Stimulated activated CD4-positive, alpha-beta T cell treated with anti-CD3 and anti-CD28 coated beads, TNF-alpha, amount 100 ng/mL, for 4 hours (primary cell): ENCODE measurements at places on chromosomes 11 and 22.

- no peak for DNase-seq
Measured at GRCh38 chr11:26753723-26754504, 32.1 kb upstream of the SLC5A12 start.

- DNase-seq, result no peak
Measured at GRCh38 chr11:118263695-118264568, at the start of gene MPZL2. Gene MPZL2 (minus strand): TSS chr11:118264297. CDS start chr11:118264153, 144 bp downstream.

- DNase-seq, result no peak
Measured at GRCh38 chr11:95095858-95096587, 6.4 kb downstream of the ENDOD1 start.

DNA sequence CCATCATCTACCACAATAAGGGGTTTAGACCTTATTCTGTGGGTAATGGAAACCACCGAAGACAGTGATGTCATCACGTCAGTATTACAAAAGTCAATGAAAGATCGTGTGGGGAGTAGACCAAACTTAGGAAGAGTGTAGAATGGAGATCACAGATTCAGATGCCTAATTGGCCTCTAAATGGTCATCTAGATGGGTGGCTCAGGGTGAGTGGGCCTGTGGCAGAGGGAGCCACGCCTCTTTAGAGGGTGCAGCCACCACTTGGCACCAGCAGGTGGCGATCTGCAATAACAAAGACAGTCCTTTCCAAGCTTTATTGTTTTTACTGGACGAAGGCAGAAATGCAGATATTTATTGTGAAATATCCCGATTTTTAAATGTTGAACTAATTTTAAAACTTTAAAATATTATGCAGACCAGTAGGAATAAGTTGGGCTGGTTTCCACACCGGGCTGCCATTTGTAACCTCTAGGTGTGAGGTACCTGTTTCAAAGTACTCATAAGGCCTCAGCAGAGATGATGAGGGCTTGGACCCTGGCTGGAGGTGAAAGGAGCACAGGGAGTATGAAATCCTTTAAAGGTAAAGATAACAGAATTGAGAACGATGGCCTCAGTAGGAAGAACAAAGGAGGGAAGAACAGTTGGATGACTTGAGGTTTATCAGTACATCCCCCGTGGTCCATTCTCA, 222.0 kb downstream of the DBX1 start:
- DNase-seq, result no peak

DNA sequence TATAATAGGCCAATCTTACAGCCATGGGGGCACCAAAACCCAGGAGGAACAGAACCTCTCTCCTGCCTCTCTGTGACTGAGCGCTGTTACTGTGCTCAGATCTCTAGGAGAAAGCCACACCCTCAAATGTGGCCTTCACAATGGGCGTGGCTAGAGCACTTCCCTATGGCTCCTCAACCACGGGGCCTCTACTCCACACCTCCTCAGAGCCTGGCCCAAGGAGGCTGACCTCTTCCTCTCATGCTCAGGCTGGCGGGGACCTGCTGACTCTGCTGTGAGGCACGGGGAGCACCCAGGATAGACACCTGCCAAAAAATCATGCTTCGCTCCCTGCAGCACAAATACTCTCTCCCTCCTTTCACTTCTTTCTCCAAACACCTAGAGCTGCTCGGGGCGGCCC, 41.0 kb downstream of the C11orf58 start:
- no peak for DNase-seq

GRCh38 chr22:19383292-19383691, 48.2 kb downstream of the HIRA start:
- DNase-seq, result no peak

GRCh38 chr11:8062781-8063257, 18.2 kb upstream of the TUB start:
- DNase-seq, result no peak

- no peak for DNase-seq
Measured at GRCh38 chr11:45472716-45473317, 186.7 kb upstream of the SYT13 start.

- DNase-seq, result no peak
Measured at GRCh38 chr11:72446929-72447769, 12.8 kb upstream of the CLPB start.

DNA sequence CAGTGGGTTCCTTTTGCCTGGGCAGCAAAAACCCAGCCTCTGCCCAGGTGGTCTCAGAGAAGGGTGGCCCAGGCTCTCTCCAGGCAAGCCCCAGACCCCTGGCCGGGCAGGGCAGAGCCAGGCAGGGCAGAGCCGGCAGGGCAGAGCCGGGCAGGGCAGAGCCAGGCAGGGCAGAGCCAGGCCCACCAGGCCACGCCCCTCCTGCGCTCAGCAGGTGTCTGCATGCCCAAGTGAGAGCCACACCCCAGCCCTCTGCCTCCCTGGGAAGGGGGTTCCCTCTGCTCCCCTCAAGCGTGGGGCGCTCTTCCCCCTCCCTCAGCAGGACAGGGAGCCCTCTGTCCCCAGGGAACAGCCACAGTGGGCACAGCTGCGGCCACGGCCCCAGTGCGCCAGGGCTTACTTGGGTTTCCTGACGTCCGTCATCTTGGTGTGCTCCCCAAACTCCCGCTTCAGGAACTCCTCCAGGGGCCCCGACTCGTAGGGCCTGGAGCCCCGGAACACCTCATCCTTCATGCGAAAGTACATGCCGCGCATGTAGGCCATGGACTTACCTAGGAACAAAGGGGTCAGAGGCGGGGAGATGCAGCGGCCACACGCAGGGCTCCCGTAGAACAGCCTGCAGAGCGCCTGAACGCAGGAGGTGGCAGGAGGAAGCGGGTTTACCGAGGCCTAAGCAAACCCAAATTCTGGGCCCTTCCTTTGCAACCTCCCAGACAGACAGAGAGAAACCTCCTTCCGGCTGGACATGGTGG, 10.1 kb upstream of the BAIAP2L2 start:
- DNase-seq, result no peak

DNA sequence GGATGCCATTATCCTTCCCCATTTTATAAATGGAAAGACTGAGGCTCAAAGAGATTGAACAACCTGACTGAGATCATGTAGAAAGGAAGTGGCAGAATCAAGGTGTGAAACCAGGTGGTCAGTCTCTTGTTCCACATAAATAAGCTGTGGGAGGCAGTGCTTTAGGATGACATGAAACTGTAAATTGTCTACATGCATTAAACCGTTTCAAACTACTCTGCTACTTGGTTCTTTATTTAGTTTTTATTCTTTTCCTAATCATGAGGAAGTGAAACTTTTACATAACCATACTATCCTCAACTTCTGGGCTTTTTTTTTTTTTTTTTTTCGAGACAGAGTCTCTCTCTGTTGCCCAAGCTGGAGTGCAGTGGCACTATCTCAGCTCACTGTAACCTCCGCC, 34.9 kb downstream of the CADM1 start:
- DNase-seq, result no peak

- DNase-seq, result peak; percentile 34
Measured at GRCh38 chr11:74453373-74453975, 13.9 kb downstream of the KCNE3 start.

GRCh38 chr11:111367411-111368284, 11.4 kb downstream of the POU2AF1 start:
- no peak for DNase-seq

GRCh38 chr11:66159324-66159984, 89.4 kb downstream of the PACS1 start:
- DNase-seq, result no peak

- no peak for DNase-seq
Measured at GRCh38 chr11:123525097-123525496, 95.0 kb downstream of the GRAMD1B start.

DNA sequence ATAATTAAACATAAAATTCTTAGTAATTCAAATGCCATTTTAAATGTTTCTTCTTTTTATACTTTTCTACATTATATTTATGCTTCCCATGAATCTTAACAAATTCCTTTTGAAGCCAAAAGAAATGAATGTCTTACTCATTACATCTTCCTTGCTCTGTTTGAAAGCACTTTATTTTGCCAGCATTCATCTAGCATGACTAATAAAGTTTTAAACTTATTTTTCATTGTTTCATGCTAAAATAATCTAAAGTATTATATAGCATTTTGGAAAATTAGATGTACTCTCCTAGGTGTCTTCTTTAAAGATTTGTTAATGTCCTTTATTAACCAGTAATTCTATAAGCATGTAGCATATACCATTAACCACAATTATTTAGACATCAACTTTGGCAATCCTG, 9.7 kb upstream of the PIWIL4 start:
- DNase-seq, result no peak

DNA sequence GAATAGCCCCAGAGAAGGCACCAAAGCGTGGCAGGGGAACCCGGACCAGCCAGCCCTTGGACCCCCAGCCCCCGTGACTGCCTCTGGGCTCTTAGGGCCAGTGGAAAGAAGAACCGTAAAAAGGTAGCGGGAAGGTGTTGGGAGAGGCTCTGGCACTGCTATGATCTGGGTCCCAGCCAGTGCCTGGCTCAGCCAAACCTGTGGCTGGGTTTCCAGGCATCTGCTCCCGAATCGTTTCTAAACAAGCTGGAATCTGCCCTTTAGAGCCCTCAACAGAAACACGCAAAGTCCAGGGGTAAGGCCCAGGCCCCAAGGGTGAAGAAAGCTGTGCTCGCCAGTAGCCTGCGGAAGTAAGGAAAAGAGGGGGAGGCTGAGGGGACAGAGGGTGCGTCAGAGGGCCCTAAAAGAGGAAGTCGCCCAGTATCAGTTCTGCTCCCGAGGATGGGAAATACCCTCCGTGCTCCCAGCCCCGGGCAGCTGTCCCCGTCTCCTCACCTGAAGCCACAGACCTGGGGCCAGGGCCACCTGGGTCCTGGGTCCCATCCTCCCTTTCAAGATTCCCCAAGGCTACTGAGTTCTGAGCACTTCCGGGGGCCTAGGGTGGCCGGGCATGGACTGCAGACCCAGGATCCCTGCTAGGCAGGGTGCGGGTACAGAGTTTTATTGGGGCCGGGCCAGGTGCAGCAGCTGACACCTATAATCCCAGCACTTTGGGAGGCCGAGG, 24.7 kb downstream of the IL10RA start:
- no peak for DNase-seq

GRCh38 chr11:10818594-10818993, 9.9 kb upstream of the EIF4G2 start:
- DNase-seq, result no peak

DNA sequence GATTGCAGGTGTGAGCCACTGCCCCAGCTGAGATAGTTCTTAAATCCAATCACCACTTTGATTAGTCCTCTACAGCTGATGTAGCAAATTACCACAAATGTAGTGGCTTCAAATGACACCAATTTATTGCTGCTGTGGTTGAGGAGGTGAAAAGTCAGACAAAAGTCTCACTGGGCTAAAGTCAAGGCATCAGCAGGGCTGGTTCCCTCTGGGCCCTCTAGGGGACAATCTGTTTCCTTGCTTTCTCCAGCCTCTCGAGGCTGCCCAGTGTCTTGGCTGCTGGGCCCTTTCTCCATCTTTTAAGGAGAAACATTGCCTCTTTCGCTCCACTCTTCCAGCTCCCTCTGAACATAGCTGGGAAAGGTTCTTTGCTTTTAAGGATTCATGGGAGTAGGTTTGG, 50.5 kb upstream of the SHANK2 start:
- no peak for DNase-seq

DNA sequence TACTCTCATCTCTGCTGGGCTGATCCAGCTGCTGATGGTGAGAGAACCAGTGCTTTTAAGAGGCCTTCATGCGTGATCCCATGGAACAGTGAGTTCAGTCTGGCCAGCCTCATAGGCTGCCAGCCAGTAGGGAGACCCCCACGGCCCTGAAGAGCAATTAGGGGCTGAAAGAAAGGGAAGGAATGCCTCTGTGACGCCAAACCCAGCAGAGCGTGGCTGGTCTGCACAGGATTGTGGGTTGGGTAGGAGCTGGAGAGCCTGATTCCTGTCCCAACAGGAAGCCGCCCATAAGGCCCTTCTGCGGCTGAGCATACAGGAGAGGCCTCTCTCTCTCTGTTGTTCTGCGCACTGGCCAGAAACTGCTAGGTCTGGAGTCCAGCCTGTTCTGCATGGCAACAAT, 181.5 kb upstream of the E2F8 start:
- no peak for DNase-seq

DNA sequence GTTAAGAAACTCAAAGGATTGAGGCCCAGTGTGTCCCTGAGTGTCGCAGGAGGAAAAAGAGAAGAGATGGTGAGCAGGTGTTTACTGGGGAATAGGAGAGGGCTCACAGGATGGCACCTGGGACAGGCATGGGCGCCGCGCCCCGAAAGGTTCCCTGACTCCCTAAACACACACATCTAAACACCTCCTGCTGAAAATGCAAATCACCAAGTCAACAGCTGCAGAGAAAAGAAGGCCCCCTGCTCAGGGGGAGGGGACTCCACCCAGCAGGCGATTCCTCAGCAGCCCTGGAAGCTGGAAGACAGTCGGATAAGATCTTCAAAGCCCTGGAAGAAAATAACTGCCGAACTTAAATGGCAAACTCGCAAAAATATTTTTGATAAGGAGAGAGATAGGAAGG, 377.2 kb downstream of the BRD1 start:
- no peak for DNase-seq

GRCh38 chr22:49084206-49084605, 743.5 kb downstream of the BRD1 start:
- DNase-seq, result no peak

GRCh38 chr11:94031625-94032024, 10.5 kb downstream of the HEPHL1 start:
- DNase-seq, result no peak

DNA sequence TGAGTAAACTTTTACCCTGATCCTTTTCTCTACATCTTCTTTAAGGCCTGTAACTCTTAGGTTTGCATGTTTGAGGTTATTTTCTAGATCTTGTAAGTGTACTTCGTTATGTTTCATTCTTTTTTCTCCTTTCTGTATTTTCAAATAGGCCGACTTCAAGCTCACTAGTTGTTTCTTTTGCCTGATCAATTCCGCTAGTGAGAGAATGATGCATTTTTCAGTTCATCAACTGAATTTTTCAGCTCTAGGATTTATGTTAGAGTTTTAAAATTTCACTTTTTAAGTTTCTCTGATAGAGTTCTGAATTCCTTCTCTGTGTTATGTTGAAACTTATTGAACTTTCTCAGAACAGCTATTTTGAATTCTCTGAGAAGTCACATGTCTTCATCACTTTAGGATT, 55.5 kb upstream of the NARS2 start:
- DNase-seq, result no peak

GRCh38 chr11:110097459-110098012, 4.3 kb downstream of the ZC3H12C start:
- no peak for DNase-seq

DNA sequence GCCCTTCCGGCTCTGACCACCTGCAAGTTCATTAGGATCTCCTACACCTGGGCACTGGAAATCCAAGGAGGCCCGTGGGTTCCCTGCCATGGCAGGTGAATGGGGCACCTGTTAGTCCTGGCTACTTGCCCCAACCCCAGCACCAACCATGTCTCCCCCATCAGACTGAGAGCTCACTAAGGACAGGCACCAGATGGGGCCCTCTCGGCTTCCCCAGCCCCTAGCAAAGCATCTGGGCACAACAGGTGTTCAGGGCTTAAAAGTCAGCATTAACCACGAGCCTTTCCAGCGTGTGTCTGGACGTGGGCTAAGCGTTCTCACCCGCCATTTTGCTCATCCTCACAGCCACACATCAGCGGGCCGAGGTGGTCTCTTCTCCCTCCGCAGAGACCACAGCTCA, 2.2 kb downstream of the SULT4A1 start:
- no peak for DNase-seq
